ENCODE measurements at places on chromosomes 1 and 21.

GRCh38 chr21:46154155-46154954, 1.0 kb downstream of the FTCD start:
- no peak for DNase-seq

DNA sequence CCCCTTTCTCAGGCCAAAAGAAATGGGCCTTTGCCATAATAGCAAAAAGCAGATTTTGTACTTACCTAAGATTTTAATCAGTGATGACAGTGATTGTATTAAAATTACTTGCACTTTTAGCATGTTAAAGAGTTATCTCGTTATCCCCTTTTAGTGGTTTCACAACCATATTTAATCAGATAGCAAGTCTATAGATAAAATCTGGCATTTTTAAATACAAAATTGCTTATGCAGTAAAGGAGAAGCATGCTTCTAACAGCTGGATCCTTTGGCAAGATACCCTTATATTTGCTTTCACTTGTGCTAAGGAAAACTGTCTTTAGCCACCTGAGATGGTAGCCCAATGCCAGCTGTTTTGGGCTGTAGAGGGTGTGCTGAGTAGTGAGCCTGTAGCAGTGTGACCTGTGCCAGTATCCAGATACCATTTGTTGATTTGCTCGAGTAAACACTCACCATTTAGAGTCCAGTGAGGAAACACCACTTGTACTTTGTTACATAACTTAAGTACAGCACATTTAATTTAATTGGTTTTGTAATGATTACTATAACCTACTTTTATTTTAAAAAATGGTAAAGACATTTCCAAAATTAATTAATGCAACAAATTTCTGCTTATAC, 314.4 kb upstream of the ZP4 start:
- no peak for DNase-seq

- DNase-seq, result no peak
Measured at GRCh38 chr1:34418166-34418565, 241.5 kb downstream of the C1orf94 start.

DNA sequence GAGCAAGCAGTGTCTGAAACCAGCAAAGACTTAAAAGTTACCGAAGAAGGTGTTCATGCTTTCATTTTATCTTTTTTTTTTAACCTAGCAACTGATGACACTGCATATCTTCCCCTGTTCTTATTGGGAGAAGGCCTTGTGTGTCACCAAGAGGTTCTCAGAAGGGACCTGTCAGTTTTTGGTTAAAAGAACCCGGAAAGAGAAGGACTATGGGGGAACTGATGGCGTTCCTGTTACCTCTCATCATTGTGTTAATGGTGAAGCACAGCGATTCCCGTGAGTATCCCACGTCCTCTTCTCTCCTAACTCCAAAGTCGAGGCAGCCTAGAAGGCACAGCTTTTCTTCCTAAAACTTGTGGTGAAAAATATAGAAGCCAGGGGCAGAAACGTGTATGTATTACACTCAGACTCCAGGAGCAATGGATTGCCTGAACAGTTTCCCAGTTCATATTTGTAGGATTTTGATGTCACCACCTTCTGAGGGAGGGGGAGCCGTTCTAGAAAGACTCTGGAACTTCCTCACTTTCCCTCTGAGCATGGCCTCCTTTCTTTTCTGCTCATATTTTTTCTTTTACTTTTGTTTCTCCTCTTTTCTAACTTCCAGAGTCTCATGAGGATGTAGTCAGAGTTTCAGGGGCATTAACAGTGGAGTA, at the start of gene MR1:
MR1 (plus strand) TSS at position 185 of the 653 bp plus-strand sequence; CDS start at position 210, 25 bp downstream.
- DNase-seq, result peak; percentile 68

DNA sequence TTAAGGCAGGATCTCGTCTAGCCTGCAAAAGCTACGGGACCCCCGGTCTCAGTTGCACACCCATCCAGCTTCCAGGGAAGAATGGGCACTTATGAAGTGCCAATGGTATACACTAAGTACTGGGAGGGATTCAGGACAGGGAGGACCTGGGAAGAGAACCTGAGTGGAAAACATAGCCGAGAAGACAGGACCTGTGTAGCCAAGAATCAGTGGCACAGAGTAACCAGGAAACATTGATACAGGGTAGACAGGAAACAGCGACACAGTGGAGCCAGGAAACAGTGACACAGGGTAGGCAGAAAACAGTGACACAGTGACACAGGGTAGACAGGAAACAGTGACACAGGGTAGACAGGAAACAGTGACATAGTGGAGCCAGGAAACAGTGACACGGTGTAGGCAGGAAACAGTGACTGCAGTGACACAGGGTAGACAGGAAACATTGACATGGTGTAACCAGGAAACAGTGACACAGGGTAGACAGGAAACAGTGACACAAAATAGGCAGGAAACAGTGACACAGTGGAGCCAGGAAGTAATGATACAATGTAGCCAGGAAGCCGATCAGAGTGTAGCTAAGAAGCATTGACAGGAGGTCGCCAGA, 138.0 kb upstream of the ARHGEF16 start:
- no peak for DNase-seq

DNA sequence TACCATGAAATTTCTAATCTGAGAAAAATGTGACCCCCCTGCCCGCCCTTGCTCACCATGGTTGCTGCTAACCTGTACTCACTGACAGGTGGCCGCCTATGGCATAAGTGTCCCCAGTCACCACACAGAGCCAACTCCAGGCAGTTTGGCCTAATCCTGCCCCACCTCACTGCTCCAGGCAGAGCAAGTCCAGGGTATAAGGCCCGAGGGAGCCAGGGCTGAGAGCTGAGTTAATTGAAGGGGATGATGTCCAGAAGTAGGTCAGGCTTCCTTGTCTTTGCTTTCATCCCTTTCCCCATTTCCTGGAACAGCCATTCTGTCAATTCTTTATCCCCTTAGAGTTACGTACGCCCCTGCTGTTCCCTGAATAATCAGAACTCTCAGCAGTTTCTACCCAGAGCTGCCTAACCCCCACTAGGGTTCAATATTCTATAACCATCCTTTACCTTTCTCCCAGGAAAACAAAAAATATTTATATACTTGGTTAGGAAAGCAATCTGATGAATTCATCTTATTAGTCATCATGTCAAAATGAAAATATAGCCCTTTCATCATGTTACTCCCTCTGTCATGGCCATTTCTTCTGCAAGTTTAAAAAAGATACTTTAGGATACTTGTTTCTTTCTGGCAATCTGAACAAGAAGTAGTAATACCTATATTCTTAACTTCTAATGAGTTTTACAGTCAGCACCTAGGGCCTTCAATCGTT, 29.4 kb upstream of the CD101 start:
- DNase-seq, result no peak

DNA sequence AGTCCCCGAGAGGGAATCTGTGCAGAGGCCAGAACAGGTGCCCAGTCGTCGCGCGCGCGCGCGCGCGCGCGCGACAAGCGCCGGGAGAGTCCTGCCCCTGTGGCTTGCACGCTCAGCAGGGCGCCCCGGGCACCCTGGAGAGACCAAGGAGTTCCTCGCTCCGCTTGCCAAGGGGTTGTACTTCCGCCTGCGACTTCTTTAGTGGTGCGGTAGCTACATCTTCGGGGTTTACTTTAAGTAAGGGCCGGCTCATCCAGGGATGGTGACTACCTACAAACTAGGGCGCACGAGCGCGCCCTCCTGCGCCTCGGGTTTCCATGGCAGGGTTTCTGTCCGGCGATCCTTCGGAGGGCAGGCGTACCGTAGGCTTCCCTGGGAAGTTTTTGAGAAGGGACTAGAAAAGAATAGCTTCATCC, 1.4 kb downstream of the LHX4 start:
- DNase-seq, result no peak

- DNase-seq, result no peak
Measured at GRCh38 chr1:190205713-190206112, 272.0 kb downstream of the BRINP3 start.

DNA sequence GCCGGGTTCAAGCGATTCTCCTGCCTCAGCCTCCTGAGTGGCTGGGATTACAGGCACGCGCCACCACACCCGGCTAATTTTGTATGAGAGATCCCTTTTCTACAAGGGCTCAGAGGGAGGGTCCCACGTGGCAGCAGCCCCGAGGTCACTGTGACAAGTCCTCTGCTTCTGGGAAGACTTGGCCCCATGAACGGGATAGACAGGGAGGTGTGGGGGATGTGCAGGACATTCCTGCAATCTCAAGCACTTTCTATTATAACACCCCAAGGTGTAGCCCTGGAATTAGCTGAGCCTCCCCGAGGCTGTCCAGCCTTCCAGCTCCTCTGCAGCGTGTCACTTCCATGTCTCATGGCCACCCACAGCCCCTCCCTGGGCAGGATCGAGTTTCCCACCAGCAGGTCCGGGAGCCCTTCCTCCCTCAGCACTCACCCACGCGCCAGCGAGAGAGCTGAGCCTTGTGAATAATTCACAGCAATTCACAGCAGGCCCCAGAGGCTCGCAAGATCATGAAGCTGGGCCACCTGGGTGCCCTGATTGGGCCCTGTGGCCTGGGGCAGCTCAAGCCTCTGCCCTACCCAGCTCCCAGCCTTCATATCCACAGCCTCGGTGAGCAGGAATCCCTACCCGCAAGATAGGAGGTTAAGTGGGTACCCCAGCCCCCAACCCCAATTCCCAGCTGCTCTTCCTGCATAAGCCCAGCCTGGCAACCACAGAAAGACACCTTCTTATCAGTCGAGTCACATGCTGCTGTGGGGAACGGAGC, 22.8 kb upstream of the RNU1-4 start:
- no peak for DNase-seq

DNA sequence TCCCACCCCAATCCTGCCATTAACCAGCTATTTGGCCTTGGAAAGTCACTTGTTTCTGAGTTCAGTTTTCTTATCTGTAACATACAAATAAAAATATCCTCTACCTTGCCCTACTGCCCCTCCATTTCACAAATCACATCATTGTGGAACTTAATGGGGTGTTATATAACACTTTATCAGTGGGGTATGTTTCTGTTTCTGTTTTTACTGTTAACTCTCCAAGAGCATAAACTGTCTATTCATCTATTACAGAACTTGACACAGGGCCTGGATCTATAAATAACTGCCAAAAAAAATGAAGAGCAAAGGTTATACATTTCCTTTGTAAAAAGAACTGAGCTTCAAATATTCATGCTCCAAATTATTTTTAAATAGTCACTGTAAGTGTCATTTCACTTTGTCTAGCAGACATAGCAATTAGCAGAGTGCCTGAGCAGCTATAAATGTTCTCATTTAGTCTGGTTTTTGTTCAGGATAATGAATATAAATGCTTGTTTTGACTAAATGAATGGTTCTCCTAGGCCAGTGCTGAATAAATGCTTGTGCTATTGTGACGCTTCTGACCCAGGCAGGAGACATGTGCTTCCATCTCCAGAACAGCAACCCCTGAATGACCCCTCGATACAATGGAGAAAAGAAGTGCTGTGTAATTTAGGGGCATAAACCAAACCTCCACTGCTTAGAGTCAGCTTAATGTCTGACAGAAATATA, 7.4 kb downstream of the PIGM start:
- DNase-seq, result no peak

Measured in NCI-H2029 treated with DMSO at 0.1 percent for 48 hours (cell line).